ENCODE measurements at places on chromosomes 1 and 21. TPM values are rescaled to one million over a fixed set of nuclear protein-coding genes. Genes with fewer than 3 reads are reported as not detected.

HCRTR1 gene
- total RNA-seq: not detected

DNA sequence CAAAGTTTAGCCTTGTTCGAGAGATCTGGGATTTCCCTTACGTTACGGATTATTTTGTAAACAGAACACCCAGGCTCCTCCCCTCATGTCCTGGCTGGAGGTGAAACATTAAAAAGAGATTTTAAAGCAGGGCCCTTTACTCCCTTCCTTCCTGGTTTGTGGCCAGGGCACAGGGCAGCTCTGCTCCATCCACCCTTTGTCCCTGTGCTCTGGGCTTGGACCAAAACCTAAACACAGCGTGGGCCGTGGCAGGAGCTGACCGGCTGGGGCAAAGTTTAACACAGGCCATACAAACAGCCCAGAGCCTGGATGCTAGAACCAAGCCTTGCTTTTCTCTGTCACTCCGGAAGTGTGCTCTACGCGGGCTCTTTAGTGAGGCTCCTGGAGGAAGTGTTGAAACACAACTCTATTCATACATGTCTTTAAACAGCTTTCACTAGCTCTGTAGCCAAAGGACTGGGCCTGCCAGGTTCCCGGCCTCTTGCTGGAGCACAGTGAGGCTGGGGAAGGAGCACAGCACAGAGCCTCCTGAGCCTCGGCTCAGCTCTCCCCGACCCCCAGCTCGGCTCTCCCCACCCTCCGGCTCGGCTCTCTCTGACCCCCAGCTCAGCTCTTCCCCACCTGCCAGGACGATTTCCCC is 84.7 kb downstream of the PDE9A start:
- no peaks in the 10 kb centered on the region for H3K27me3 ChIP-seq
- peaks cover 2% of the 10 kb centered on the region for H3K36me3 ChIP-seq
- peak overlapping the region; percentile 100 for H3K27ac ChIP-seq

APOBEC4 gene
- not detected for total RNA-seq

DNA sequence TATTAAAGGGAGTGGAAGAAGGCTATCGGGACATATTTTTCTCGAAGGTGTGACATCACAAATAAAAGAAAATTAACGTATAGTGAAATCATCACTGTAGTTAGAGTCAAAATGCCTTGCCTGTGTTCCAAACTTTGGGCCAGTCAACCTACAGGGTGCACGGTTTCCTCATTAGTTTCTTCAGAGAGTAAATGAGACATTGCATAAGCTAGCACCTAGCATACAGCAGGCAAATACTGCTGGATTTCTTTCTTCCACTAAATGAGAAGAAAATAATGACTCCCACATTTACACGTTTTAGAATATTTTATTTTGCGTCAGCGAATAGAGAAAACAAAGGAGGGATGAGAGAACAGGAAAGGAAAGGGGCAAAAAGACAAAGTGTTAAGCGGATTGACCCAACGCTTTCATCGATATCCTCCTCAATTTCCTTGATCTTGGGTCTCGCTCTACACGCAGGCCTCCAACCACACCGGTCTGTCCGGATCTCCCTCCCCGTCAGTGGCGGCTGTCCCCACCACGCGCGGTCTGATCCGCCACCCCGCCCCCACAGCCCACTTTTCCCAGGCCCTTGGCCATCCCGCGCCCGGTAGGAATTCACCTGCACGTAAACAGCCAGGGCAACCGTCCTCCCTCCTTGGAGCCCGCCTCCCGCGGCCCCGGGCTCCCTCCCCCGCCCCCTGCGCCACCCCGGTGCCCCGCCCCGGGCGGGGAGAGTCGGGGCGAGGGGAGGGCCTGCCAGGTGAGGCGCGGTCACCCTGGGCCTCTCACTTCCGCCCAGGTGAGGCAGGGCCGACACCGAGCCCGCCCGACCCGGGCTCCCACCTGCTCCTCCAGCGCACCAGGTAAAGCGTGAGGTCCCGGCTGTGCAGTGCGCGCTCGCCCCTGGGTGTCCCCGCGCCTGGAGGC is at the start of gene PATJ:
Gene PATJ, plus strand, starts transcription at position 770 of the 909 bp plus-strand sequence. CDS start 20,413 bp downstream, outside the sequence.
- peaks cover 29% of the 10 kb centered on the region for H3K4me1 ChIP-seq
- no peaks in the 10 kb centered on the region for H3K27me3 ChIP-seq
- H3K36me3 ChIP-seq: peaks cover 3% of the 10 kb centered on the region
- DNase-seq: peak; percentile 74
- H3K27ac ChIP-seq: peak within 1 kb of the TSS; percentile 97

DNA sequence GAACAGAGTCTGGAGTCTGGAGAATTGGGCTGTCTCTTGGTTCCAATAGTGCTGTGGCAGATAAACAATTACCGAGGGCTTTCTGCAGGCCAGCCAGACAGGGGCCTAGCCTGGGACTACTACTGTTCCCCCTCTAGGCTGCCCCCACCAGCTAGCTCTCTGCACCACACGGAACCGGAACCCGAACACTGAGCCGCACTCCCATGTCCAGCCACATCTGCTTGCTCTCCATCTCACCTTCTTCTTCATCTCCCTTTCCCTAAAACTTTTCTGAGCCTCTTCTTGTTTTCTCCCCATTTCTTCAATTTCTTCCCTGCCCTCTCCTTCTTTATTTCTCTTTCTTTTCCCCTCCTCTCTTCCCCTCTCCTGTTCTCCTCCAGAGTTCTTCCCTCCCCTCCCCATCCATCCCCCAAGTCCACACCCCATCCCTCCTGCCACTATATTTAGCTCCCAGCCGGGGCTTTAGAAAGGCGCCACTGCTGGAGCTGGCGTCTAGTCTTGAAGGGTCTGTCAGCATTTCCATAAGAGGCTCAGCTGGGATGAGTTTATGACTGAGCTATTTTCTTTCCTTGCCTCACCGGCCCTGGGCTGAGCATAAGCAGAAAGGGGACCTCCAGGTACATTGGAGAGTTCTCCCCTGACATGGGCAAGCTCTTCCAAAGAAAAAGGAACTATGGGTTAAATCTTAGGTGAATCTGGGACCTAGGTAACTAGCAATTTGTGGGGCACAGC is 25.7 kb upstream of the ATP2B4 start:
- H3K4me1 ChIP-seq: peaks cover 16% of the 10 kb centered on the region
- H3K4me3 ChIP-seq: no peak overlapping the region
- H3K27ac ChIP-seq: no peak overlapping the region
- H3K27me3 ChIP-seq: no peaks in the 10 kb centered on the region

TRIM67 gene
- not detected for total RNA-seq

GRCh38 chr21:45791562-45792418 is 148.3 kb downstream of the PCBP3 start:
- no peaks in the 10 kb centered on the region for H3K36me3 ChIP-seq
- H3K27ac ChIP-seq: no peak overlapping the region
- peaks cover 9% of the 10 kb centered on the region for H3K4me1 ChIP-seq
- H3K4me3 ChIP-seq: no peak overlapping the region

- no peak overlapping the region for H3K4me3 ChIP-seq
- H3K27me3 ChIP-seq: peaks cover 21% of the 10 kb centered on the region
- no peak overlapping the region for H3K27ac ChIP-seq
These were observed 52.9 kb downstream of the HMGB4 start for GRCh38 chr1:33916786-33917185.

SDHC gene
- 140 TPM for total RNA-seq

GRCh38 chr1:50231209-50231608 is 122.5 kb downstream of the ELAVL4 start:
- H3K27ac ChIP-seq: no peak overlapping the region
- no peaks in the 10 kb centered on the region for H3K27me3 ChIP-seq
- no peaks in the 10 kb centered on the region for H3K4me1 ChIP-seq
- no peak for DNase-seq
- H3K4me3 ChIP-seq: no peak overlapping the region
- no peaks in the 10 kb centered on the region for H3K36me3 ChIP-seq

- no peak overlapping the region for H3K4me3 ChIP-seq
- no peak overlapping the region for H3K27ac ChIP-seq
- no peak for DNase-seq
- no peaks in the 10 kb centered on the region for H3K27me3 ChIP-seq
These were observed 283.8 kb downstream of the SDCCAG8 start for GRCh38 chr1:243539636-243540035.

DNA sequence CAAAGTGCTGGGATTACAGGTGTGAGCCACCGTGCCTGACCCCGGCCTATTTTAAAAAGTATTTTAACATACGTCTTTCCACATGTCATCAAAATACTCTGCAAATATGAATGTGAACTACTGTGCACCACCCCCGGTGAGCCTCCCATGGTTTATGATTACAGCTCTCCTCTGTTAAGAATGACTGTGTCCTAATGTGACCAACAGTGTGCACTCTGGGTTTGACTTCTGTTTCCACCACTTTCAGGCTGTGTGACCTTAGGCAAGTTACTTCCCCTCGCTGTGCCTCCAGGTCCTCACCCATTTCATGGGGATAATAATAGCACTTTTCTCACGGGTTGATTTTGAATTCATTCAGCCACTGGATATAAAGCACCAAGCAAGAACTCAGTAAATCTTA is 14.7 kb downstream of the AMPD2 start:
- no peak overlapping the region for H3K4me3 ChIP-seq
- peaks cover 9% of the 10 kb centered on the region for H3K36me3 ChIP-seq
- DNase-seq: no peak
- peaks cover 18% of the 10 kb centered on the region for H3K4me1 ChIP-seq

GRCh38 chr1:230641900-230642262 is 400 bp upstream of the COG2 start:
- peaks cover 2% of the 10 kb centered on the region for H3K36me3 ChIP-seq
- H3K4me1 ChIP-seq: peaks cover 45% of the 10 kb centered on the region
- peak overlapping the region; percentile 95 for H3K4me3 ChIP-seq
- H3K27me3 ChIP-seq: peaks cover 20% of the 10 kb centered on the region
- no peak overlapping the region for H3K27ac ChIP-seq
